ENCODE measurements at places on chromosomes 2 and 18.

DNA sequence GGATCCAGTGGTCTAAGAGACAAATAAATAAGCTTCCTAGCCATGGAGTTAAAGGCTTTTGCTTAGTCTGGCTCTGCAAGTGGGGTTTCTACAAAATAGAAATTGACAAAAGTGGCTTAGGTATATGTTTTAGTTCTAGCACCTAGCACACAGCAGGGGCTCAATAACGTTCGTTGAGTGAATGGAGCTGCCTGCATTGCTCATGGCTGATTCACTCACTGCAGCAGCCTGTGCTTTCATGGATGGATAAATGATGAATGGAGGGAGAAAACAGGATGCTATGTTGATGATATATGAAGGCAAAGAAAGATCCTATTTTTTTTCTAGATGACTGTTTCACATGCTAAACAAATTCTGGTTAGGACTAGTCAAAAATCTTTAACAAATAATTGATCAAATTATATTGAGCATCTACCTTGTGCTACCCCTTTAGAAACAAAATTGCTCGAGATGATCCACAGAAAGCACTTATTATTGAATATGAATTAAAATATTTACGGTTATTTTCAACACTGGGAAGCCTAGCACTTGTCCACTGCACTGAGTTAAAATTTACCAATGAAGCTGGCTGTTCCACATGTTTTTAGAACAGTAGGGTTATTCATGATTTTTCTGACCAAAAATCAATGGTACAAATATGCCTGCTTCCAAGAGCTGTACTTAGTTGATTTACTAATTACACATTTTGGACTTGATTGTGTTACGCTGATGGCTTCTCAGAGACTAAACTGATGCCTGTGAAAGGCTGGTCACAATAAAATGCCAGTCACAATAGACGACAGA is 39.6 kb downstream of the HDHD2 start:
- no peak for DNase-seq

DNA sequence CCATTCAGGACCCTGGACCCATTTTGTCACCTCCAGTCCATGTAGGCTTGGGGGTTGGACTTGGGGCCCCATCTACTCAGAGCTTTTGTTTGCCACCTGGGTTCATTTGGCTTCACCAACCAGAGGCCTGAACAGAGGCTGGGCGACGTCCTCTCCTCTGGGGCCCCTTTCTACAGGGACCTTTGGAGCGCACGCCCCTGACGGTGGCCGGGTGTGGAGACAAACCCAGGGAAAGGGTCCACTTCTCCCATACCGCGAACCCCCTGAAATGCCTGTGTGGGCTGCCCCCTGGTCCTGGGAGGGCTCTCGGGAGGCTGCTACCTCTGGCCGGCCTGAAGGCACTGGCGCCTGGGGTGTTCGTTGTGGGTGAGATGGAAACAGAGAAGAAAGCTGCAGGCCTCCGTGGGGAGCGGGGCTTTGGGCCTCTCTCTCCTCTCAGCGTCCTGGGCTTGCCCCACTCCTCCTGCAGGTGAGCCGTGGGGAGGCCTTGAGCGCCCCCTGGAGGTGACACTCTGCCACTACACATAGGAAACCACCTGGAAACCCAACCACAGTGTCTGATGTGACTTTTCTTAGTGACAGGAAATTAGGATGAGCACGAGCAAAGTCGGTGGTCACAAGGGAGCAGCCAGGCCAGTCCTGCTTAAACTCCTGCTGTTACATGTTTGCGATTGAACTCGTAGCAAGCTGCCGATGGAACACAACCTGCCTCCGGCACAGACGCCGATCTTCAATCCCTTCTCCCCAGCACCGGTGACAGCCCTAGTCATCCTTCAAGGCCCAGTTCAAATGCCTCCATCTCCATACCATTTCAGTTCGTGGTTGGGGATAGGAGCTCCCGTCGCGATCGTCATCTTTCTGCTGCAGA is 12.0 kb upstream of the NTSR2 start:
- no peak for DNase-seq

- DNase-seq: no peak
Measured at GRCh38 chr18:53603276-53603675, 621.2 kb downstream of the MBD2 start.

GRCh38 chr2:194363295-194363694 is 1293.7 kb upstream of the SLC39A10 start:
- DNase-seq: no peak

DNA sequence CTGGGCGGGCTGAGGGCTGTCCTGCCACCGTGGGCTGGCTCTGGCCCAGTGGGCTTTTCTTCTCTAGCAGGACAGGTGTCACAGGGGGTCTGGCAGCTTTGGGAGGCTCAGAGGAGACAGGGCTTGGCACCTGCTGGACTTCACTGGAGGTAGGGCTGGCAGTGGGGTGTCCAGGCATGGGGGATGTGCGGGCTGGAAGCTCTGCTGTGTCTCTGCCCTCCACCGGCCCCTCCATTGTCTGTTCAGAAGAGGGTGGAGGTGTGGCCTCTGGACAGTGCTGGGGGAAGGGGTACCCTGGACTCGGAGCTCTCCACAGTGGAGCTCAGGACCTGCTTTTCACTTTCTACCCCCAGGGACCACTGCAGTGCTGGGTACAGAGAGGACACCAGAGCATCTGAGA is 9.2 kb downstream of the PTPRN start:
- no peak for DNase-seq
